Stimulated activated CD8-positive, alpha-beta memory T cell treated with anti-CD3 and anti-CD28 coated beads, Interleukin-7, amount 100 ng/mL, for 4 hours (primary cell): ENCODE measurements at places on chromosomes 5 and 9.

GRCh38 chr9:76855015-76855414 lies 50.9 kb downstream of the PRUNE2 start:
- DNase-seq: no peak

GRCh38 chr9:135801070-135801469 lies 99.1 kb downstream of the KCNT1 start:
- no peak for DNase-seq

DNA sequence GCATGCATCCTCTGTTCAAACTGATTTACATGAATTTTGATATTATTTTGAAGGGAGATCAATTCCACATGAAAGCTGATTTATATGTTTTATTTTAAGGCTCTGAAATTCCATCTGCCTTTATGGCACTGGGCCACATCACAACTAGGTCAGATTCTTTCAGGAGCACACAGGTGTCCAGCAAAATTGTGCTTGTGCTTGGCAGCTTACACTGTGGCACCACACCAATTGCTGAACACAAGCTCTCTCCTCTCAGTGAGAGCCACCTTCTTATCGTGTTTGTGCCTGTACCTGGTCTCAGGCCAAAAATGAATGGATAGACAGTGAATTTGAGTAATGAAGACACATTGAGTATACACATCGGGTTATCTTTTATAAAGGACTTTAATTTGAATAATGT lies 200.4 kb downstream of the CDH10 start:
- DNase-seq: no peak

GRCh38 chr5:82329393-82329792 lies 51.2 kb upstream of the RPS23 start:
- DNase-seq: no peak
